BJ (cell line): ENCODE measurements at places on chromosomes 5 and 9.
A peak's percentile ranks its signal among the peaks of the same experiment; 100 is the strongest.

GRCh38 chr5:16508730-16509531 is 43.3 kb upstream of the ZNF622 start:
- no peak for DNase-seq

- no peak for DNase-seq
Observed at GRCh38 chr5:78923622-78923970, 61.5 kb downstream of the ARSB start.

- no peak for DNase-seq
Observed at GRCh38 chr9:4077499-4078102, 222.3 kb downstream of the GLIS3 start.

DNA sequence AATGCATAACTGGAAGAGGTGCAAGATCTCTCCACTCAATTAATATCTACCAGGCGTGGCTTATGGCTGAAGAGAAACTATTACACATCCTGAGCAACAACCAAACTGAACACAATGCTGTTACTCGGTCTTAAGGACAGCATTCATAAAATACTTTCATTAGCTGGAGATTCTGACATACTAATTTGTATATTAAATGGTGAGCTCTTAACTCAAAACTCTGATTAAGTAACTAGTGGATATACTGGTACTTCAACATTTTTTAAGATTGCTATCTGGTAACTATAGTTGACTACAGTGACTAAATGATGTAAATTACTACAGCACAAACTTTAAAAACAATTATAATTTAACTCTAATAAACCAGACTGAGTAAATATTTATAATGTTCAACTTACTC is 15.8 kb downstream of the ZDHHC21 start:
- no peak for DNase-seq

GRCh38 chr9:88530051-88530450 is 4.9 kb upstream of the NXNL2 start:
- DNase-seq: peak; percentile 53
